Chondrocyte (in vitro differentiated cells): ENCODE measurements at places on chromosomes 11 and 22. TPM values are rescaled to one million over a fixed set of nuclear protein-coding genes. Genes with fewer than 3 reads are reported as not detected.

The MAFF gene
- total RNA-seq = 1.7 to 9.9 TPM (median 8.5 TPM) in 3 replicates

The LDLRAD3 gene
- 7.4 to 14.8 TPM (median 8.6 TPM) in 3 replicates for total RNA-seq

- peaks cover 2% of the 10 kb centered on the region for H3K36me3 ChIP-seq
- no peak overlapping the region for H3K4me3 ChIP-seq
- no peak for DNase-seq
- no peak overlapping the region for H3K27ac ChIP-seq
These were observed 12.2 kb downstream of the MPPED2 start for GRCh38 chr11:30573951-30574350.

- no peak for DNase-seq
- peaks cover 60% of the 10 kb centered on the region for H3K4me1 ChIP-seq
- no peaks in the 10 kb centered on the region for H3K36me3 ChIP-seq
- H3K27me3 ChIP-seq = no peaks in the 10 kb centered on the region
- H3K27ac ChIP-seq = peak overlapping the region; percentile 99
These were observed 28.5 kb downstream of the CELF1 start for GRCh38 chr11:47524291-47524874.

The FGF19 gene
- total RNA-seq = not detected in 3 replicates

- H3K27me3 ChIP-seq = no peaks in the 10 kb centered on the region
- no peak overlapping the region for H3K27ac ChIP-seq
- no peak overlapping the region for H3K4me3 ChIP-seq
These were observed 1114.2 kb upstream of the RAG2 start for GRCh38 chr11:37712251-37712650.

The PARVG gene
- total RNA-seq = 0.15 to 0.27 TPM in 2 of 3 replicates, not detected in the other

- H3K27ac ChIP-seq = no peak overlapping the region
- no peaks in the 10 kb centered on the region for H3K27me3 ChIP-seq
- peak; percentile 54 for DNase-seq
- no peak overlapping the region for H3K4me3 ChIP-seq
These were observed 42.5 kb downstream of the C11orf58 start for GRCh38 chr11:16780698-16781550.

DNA sequence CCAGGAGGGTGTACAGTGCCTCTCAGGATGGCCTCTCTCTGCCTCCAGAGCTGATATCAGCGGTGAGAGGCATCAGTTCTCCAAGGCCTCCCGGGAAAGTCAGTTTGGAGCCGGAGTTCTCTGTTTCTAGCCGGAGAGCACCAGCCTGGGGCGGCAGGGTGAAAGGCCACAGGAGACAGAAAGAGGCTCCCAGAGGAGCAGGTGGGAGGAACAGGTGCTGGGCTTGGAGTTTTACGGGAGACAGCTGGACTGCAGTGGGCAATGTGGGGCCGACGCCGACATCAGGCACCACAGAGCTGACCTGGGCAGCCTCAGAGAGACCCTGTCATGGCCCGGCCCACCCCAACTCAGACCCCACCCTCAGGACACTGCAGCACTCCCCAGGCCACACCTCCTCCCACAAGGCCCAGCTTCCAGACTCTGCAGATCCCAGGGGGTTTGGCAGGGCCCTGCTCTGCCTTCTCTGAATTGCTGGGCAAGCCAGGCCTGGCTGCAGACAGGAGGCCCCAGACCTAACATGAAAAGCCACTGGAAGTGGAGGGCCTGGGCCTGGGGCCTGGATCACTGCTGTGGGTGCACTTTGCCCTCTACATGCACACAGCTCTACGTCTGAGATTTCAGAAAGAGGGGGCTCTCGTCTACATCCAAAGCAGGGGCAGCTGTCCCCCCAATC is 885.6 kb downstream of the BRD1 start:
- no peak overlapping the region for H3K27ac ChIP-seq
- H3K4me1 ChIP-seq = no peaks in the 10 kb centered on the region
- no peaks in the 10 kb centered on the region for H3K36me3 ChIP-seq

The GDPD4 gene
- not detected in 3 replicates for total RNA-seq

DNA sequence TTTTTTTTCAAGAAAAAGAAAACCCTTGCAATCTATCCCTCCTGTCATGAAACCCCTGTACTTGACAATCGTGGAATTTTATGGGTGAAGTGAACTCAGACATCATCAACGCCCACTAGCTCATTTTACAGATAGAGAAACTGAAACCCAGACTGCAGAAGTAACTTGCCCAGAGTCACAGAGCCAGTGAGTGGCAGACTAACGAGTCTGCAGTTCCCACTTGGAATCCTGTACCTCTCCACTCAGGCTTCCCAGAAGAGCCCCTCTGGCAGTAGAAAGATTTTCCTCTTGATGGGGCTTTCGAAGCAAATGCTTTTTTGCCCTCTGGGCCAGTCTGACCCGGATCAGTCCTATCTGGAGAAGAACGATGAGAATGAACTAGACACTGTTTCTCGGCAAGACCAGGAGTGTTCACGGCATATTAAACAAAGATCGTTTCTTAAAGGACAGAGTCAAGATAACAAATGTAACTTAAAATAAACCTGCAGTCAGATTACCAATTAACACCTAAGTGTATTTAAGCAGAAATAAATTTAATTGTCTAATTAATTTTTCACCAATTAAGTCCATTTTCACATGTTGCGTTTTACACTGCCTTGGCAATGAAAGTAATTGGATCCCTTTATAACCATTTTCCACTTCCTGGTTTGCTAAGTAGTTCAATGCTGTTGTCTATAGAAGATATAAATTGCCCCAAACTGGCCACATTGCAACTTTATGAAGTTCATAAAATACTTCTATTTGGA is 61.3 kb upstream of the CREB3L1 start:
- no peaks in the 10 kb centered on the region for H3K36me3 ChIP-seq
- H3K27ac ChIP-seq = no peak overlapping the region
- H3K27me3 ChIP-seq = peaks cover 18% of the 10 kb centered on the region

The CTNND1 gene
- 126 to 156 TPM (median 138 TPM) in 3 replicates for total RNA-seq

The PNPLA3 gene
- total RNA-seq = 2.5 to 3.5 TPM (median 2.5 TPM) in 3 replicates

DNA sequence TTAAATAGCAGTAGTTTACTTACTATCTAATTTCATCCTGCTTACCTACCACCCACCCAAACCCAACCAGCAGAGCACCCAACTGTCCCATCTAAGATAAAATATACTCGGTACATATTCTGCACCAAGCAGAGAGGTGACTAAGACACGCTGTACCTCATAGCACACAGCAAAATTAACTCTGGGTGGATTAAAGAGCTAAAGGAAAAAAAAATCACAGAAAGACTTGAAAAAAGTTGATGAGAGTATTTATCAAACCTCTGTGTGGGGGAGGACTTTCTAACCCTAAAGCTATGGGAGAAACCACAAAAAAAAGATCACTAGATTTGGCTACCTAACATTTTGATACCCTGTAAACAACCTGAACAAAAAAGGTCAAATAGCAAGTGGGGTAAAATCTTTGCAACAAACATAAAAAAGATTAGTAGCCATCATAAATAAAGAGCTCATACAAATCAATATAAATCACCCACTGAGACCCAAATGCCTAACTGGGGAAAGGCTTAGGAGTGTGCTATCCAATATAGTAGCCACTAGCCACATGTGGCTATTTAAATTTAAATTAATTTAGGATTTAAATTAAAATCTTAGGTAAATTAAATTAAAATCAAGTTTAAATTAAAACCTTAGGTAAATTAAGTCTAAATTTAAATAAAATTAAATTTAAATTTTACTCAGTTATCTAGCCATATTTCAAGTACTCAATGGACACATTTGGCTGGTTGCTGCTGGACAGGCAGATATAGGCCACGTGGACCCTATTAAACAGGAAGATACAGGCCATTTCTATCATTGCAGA is 25.6 kb upstream of the CD5 start:
- no peaks in the 10 kb centered on the region for H3K36me3 ChIP-seq
- no peak for DNase-seq
- H3K27ac ChIP-seq = no peak overlapping the region
- peaks cover 26% of the 10 kb centered on the region for H3K4me1 ChIP-seq

The C11orf42 gene
- not detected in 3 replicates for total RNA-seq

DNA sequence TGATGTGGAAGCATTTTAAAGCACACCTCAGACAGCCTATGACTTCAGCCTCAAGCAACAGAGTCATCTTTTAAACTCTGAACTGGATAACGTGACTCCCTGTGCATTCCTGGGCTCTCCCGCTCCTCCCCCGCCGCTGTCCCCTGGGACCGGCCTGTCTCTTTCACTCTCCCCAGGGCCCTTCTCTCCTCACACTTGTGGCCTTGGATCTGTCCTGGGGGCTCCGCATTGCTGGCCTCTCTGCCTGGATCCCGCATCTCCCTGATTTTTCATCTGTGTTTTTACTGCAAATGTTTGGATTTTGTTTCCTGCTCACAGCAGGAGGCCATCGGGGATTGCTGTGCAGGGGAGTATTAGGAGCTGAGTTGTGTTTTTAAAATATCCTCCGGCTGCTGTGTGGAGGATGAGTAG is 15.4 kb downstream of the C11orf24 start:
- H3K27ac ChIP-seq = peak overlapping the region; percentile 89
- H3K4me1 ChIP-seq = peaks cover 25% of the 10 kb centered on the region
- H3K27me3 ChIP-seq = no peaks in the 10 kb centered on the region
- peak overlapping the region; percentile 29 for H3K4me3 ChIP-seq
- DNase-seq = no peak

The NNMT gene
- total RNA-seq = 354 to 375 TPM (median 370 TPM) in 3 replicates

The GGTLC2 gene
- 1.4 to 1.5 TPM in 2 of 3 replicates, not detected in the other for total RNA-seq

- H3K4me1 ChIP-seq = no peaks in the 10 kb centered on the region
- H3K27me3 ChIP-seq = no peaks in the 10 kb centered on the region
- DNase-seq = no peak
- H3K36me3 ChIP-seq = peaks cover 27% of the 10 kb centered on the region
- H3K4me3 ChIP-seq = no peak overlapping the region
- no peak overlapping the region for H3K27ac ChIP-seq
These were observed 59.4 kb upstream of the LYVE1 start for GRCh38 chr11:10627816-10628215.

DNA sequence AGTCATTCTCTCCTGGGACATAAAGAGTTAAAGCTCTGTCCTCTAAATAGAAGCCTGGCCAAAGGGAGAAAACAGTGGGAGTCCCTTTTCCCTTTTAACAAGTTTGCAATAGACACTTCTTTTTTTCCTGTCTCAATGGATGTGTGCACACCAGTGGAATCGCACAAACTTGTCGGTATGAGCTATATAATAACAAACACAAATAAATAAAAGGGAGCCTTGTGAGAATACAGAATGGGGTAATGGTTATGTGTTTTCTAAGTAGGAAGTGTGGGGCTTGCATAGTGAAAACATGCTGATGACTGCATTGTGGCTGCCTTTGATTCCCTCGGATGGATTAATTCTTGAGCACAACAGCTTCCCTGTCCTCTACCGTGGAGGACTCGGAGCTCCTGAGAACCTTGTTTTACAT is 131.9 kb downstream of the WNT7B start:
- H3K27ac ChIP-seq = peak overlapping the region; percentile 55
- H3K36me3 ChIP-seq = peaks cover 18% of the 10 kb centered on the region
- peaks cover 39% of the 10 kb centered on the region for H3K4me1 ChIP-seq
- no peak for DNase-seq
- H3K27me3 ChIP-seq = no peaks in the 10 kb centered on the region
- no peak overlapping the region for H3K4me3 ChIP-seq

DNA sequence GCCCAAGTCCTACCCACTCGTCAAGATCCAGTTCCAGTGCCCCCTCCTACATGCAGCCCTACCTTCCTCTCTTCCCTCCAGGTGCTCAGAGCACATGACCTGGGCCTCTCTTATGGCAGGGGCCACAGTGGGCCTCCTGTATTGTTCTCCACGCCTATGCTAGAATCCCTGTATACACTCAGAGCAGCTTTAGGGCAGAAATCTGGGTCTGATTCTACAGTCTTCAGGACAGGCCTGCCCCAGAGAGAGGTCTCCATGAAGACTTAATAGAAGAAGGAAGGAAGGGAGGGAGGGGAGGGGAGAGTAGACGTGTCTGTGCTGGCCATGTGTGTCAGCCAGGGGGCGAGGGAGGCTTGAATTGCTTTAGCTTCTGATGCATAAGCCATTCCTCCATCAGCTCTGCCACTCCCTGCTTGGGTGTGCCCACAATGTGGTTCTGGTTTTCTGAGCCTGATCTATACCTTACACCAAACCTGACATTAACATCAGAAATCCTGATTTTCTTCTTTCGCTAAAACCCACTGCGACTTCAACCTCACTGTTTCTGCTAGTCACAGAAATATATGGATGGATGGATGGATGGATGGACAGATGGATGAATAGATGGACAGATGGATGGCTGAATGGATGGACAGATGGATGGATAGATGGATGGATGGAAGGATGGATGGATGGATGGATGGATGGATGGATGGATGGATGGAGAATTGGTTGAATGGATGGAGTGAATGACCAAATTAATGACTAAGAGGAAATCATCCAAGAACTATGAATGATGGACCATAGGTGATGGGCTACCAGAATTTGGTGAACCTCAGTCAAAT is 56.6 kb upstream of the PRDM11 start:
- H3K27me3 ChIP-seq = no peaks in the 10 kb centered on the region
- H3K36me3 ChIP-seq = no peaks in the 10 kb centered on the region
- peak overlapping the region; percentile 82 for H3K27ac ChIP-seq
- H3K4me3 ChIP-seq = no peak overlapping the region
- no peak for DNase-seq

The LTBP3 gene
- 264 to 272 TPM (median 271 TPM) in 3 replicates for total RNA-seq

The ARSA gene
- 37.6 to 39.8 TPM (median 39.3 TPM) in 3 replicates for total RNA-seq

The PIK3IP1 gene
- total RNA-seq = 5.0 to 6.8 TPM (median 5.6 TPM) in 3 replicates

- H3K36me3 ChIP-seq = peaks cover 45% of the 10 kb centered on the region
- H3K27ac ChIP-seq = peak overlapping the region; percentile 8
- DNase-seq = no peak
- peaks cover 20% of the 10 kb centered on the region for H3K4me1 ChIP-seq
These were observed 4.4 kb upstream of the CNTF start for GRCh38 chr11:58617976-58618557.

- H3K36me3 ChIP-seq = no peaks in the 10 kb centered on the region
- peaks cover 16% of the 10 kb centered on the region for H3K4me1 ChIP-seq
- H3K27me3 ChIP-seq = no peaks in the 10 kb centered on the region
- DNase-seq = no peak
These were observed 93.9 kb downstream of the MORC2 start for GRCh38 chr22:30874431-30875370.

GRCh38 chr11:62044639-62045121 is 77.2 kb upstream of the FTH1 start:
- DNase-seq = no peak
- H3K36me3 ChIP-seq = no peaks in the 10 kb centered on the region
- H3K4me1 ChIP-seq = peaks cover 10% of the 10 kb centered on the region

DNA sequence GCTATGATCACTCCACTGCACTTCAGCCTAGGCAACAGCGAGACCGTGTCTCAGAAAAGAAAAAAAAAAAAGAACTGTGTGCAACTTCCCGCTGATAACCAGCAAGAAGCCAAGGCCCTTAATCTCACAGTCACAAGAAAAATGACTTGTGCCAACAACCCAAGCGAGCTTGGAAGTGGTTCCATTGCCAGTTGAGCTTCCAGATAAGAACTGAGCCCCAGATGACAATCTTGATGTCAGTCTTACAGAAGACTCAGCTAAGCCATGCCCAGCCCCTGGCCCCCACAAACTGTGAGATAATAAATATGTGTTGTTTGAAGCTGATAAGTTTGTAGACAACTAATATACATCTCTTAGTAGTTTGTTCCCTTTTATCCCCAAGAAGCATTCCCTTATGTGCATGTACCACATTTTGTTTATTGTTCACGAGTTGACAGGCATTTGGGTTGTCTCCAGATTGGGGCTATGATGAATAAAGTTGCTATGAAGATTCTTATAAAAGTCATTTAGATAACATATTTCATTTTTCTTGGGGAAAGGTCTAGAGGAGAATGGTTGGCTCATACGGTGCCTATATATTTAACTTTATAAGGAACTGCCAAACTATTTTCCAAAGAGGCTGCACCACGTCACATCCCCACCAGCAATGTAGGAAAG is 85.9 kb downstream of the TIMP3 start:
- H3K27me3 ChIP-seq = peaks cover 8% of the 10 kb centered on the region
- no peaks in the 10 kb centered on the region for H3K36me3 ChIP-seq
- H3K4me1 ChIP-seq = peaks cover 10% of the 10 kb centered on the region
- no peak overlapping the region for H3K4me3 ChIP-seq
- no peak overlapping the region for H3K27ac ChIP-seq
- DNase-seq = no peak
